ENCODE measurements at places on chromosomes 7 and 10.

- DNase-seq: peak; percentile 73
Observed at GRCh38 chr10:110273474-110273873, 31.2 kb downstream of the SMNDC1 start.

- peak; percentile 34 for DNase-seq
Observed at GRCh38 chr10:92200564-92200963, 90.3 kb downstream of the CPEB3 start.

DNA sequence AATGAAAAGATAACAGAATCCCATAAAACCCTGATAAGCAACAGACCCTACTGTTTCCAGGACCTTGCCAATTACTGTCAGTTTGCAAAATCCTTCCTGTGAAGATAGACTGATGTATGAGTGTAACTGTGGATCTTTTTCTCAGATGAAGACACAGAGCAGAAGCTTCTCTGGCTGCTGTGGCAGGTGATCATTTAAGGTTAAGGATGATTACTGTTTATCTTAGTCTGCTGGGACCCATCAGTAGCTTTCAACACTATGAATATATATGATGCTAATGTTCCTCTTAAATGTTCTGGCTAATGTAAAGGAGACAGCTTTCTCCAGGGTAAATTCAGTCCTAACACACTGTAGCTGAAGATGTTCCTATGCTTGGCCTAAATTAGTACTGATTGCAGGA lies 56.0 kb upstream of the CTTNBP2 start:
- no peak for DNase-seq

GRCh38 chr10:129877773-129878371 lies 86.2 kb downstream of the EBF3 start:
- peak; percentile 13 for DNase-seq

DNA sequence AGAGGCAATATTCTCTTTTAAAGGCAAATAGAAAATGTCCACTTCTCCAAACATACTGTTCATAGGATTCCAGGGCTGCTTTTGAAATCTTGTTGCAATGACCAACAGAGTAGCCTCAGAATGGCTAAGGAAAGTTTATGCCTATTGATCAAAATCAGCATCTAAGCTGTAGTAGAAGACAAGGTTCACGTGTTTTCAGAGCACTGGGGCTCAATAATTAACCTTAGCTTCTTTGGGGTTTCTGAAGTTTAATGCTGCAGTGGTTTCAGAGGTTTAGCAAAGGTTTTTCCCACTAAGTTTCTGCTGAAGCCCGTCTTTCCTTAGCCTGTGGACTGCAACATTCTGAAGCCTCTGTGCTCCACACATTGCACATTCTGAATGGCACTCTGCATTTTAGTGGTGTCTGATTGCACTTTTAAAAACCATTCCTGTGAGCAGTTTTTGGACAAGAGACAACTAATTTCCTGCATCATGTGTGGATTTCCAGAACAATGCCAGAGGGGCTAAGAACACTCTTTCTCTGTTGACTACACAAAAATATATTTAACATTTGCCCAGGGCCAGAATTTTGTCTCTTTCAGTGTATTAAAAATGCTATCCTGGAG lies 342.5 kb downstream of the PTEN start:
- no peak for DNase-seq

DNA sequence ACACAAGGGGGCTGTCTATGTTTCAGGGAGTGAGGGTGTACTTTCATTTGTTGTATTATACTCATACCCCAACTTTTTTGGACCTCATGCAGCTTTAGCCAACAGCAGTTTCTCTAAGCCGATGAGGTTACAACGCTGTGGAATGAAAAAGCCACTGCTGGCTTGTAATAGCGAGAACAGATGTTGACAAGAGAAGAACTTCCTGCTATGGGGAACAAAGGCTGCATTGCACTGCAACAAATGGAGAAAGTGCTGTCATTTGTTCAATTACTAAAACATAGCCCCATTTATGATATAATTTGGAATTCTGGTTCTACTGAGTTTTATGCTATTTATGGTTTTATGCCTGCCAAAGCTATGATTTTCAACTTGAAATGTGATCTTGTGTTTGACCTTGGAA lies 104.2 kb upstream of the TMEM72 start:
- DNase-seq: no peak

- no peak for DNase-seq
Observed at GRCh38 chr7:85341121-85341520, 154.3 kb upstream of the SEMA3D start.

- peak; percentile 78 for DNase-seq
Observed at GRCh38 chr7:75642810-75643486, 95.8 kb downstream of the HIP1 start.

- DNase-seq: peak; percentile 14
Observed at GRCh38 chr7:105920766-105921165, 42.3 kb upstream of the CDHR3 start.

DNA sequence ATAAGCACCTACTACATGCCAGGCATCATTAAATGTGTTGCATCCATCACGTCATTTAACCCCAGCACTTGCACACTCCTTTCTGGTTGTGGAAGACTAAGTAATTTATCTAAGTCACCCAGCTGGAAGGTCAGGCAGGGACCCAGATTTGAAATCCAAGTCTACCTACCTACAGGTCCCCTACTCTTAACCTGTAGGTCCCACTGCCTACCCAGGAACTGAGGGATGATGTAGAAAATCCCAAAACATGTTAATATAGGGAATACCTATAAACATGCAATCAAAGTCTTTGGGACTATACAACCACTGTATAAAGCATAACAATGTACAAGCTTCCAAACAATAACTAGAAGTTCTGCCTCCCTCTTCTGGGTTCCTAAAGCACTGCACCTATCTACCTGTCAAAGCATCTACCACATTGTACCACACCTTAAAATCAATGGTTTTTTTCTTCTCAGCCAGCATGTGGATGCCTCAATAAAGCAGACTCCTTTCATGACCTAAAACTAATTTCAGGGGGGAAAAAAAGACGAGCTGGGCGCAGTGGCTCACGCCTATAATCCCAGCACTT lies 5.6 kb downstream of the IL6 start:
- DNase-seq: peak; percentile 76

GRCh38 chr7:104814671-104815400 lies 199.2 kb upstream of the KMT2E start:
- DNase-seq: no peak

GRCh38 chr10:133335246-133336117 lies 1.2 kb downstream of the CALY start:
- DNase-seq: peak; percentile 68

DNA sequence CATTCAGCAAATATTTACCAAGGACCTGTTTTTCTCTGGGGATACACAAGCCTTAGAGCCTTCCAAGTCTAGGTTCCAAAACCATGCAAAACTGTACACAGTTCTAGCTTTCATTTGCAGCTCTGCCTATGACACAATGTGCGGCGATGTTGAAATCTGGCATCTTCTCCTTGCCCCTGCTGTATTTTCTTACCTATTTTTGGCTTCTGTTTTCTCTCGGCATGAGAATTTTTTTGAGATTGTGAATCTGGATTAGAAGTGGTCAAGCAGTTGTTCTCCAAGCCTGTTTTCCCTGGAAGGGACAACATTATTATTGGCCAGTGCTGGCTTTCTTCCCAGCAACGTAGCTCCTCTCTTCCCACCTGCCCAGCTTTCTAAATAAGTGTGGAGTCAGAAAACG lies 176.3 kb downstream of the CREB5 start:
- DNase-seq: no peak

- DNase-seq: peak; percentile 12
Observed at GRCh38 chr7:40057292-40057691, 77.1 kb downstream of the MPLKIP start.

- DNase-seq: peak; percentile 14
Observed at GRCh38 chr7:8143151-8143874, 118.7 kb downstream of the ICA1 start.

GRCh38 chr10:131786756-131787605 lies 113.8 kb upstream of the PPP2R2D start:
- DNase-seq: peak; percentile 38

GRCh38 chr7:42550706-42551470 lies 313.9 kb upstream of the GLI3 start:
- peak; percentile 19 for DNase-seq

DNA sequence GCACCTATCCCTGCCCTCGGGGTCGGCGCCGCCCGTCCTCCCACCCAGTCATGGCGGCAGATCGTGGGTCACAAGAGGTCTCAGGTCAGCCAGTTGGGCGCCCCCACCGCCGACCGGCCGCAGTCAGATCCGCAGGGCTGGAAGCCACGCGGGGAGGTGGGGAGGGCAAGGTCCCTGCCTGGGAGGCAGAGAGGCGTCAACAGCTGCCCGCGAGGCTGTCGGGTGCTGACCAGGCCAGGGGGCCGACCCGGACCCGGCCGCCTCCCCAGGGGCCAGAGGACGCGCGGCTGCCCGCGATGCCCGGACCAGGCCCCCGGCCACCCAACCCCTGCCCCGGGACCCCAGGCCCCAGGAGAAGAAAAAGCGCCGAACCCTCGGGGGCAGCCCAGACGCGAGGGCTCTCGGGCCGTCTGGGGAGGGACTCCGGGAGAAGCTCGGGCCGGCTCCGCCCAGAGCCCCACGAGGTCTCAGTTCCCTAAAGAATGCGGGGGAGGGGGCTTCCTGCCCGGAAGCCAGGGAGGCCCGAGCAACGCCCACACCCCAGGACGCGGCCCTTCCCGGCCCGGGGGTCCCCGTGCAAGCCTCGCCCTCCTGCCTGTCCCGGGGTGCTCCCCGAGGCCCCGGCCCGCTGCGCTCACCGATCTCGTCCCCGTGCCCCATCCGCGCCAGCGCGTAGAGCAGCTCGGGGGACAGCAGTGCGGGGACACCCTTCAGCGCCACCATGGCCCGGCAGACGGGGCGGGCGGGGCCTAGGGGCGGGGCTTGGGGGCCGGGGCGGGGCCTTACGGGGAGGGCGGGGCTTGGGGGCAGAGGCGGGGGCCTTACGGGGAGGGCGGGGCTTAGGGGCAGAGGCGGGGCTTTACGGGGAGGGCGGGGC lies at the start of gene FUOM:
TSS of gene FUOM (minus strand) at position 735 of the 877 bp plus-strand sequence. CDS start at position 723, 12 bp downstream.
- peak; percentile 47 for DNase-seq

GRCh38 chr10:109306698-109307097 lies 616.6 kb downstream of the XPNPEP1 start:
- DNase-seq: peak; percentile 52

- DNase-seq: no peak
Observed at GRCh38 chr7:153370092-153370491, 610.5 kb downstream of the ACTR3B start.

DNA sequence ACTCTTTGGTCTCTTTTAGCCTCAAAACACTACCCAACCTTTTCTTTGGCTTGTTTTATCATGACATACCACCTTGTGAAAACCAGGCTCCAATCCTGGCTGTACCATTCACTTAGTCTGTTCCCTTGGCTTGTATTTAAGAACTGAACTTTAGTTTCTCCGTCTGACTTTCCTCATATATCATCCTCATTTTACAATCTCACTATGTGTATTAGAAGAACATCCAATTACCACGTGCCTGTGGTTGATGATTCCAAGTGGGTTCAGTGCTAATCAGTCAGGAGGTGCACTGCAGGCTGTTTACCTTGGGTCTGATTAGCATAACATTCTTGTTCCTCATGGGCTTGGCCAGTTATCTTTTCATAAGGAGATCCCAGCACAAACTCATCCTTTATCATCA lies 144.8 kb upstream of the KLF14 start:
- DNase-seq: peak; percentile 41

- DNase-seq: no peak
Observed at GRCh38 chr10:37948210-37948609, 28.2 kb downstream of the ZNF25 start.

DNA sequence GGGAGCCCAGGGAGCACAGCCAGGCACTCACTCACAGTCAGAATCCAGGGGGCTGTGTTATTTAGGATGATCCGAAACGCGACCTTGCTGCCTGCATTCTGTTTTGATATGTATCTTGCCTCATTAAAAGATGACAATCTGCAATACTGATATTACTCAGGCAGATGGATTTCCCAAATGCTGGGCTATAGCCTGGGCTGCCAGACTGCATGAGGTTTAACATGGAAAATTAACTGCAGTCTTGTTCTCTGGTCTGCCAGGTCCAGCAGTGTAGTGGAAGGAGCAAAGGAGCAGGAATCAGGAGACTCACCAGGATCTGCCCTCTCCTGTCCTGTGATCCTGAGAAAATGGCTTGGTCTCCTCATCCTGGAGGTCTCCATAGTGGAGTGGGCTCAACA lies 258.1 kb downstream of the PAXIP1 start:
- no peak for DNase-seq

- peak; percentile 83 for DNase-seq
Observed at GRCh38 chr7:129829737-129830631, 122.8 kb downstream of the UBE2H start.

GRCh38 chr10:1214882-1215540 lies 158.8 kb downstream of the WDR37 start:
- no peak for DNase-seq

DNA sequence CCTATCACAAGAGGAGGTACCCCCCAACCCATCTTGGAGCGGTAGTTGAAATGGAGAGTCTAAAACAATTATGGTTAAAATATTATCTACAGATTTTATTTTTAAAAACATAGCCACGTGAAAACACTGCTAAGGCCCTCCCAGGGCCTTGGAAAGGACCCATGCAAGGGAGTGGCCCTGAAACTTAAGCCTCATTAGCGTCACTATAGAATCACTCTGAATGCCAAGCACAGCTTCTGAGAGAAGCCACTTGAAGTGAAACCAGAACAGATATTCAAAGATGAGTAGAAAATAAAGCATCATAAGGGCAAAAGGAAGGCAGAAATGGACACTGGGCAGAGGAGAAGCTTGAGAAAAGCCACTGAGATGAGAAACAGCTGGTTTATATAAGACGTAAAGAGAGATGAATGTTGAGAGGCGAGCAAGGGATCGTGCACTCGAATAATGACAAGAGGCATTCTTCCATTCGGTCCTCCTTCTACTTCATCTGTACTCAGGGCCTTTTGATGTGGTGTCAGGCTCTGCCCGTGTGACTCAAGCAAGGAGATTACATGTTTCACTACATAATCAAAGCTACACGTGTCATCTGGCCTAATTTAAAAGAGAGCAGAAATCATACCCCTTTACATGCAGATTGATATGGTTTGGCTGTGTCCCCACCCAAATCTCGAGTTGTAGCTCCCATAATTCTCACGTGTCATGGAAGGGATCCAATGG lies 33.4 kb upstream of the SLC39A12 start:
- no peak for DNase-seq

GRCh38 chr7:140036224-140036962 lies 26.4 kb downstream of the PARP12 start:
- DNase-seq: no peak

- peak; percentile 28 for DNase-seq
Observed at GRCh38 chr10:94785211-94785610, 22.7 kb downstream of the CYP2C19 start.

- no peak for DNase-seq
Observed at GRCh38 chr10:49624629-49625028, 10.8 kb downstream of the CHAT start.

- DNase-seq: peak; percentile 84
Observed at GRCh38 chr7:128863433-128863989, 855 bp downstream of the ATP6V1F start.

- no peak for DNase-seq
Observed at GRCh38 chr10:110151971-110152370, 55.4 kb upstream of the MXI1 start.

- DNase-seq: no peak
Observed at GRCh38 chr7:112092709-112093395, 113.3 kb downstream of the DOCK4 start.

DNA sequence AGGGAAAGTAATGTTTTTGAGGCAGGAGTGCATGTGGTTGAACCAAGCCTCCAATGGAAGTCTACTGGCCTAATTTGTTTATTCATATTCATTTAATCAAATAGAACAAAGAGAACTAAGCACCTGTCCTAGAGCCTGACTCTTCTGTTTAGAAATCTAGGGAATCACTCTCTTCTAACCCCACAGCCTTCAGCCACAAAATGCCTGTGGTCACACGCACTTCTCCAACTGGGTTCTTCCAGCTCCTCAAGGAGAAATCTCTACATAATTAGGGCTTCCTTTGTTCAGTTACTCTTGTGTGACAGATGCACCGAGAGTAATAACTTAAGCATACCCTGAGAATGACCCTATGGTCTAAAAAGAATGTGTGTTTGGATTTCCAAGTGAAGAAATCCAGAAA lies 133.7 kb upstream of the NAMPT start:
- DNase-seq: peak; percentile 10

Measured in ELR (cell line).